ENCODE measurements at places on chromosomes 6 and 20.

- no peaks in the 10 kb centered on the region for H3K4me1 ChIP-seq
- no peak overlapping the region for H3K27ac ChIP-seq
- no peaks in the 10 kb centered on the region for H3K27me3 ChIP-seq
- no peak overlapping the region for H3K4me3 ChIP-seq
- H3K36me3 ChIP-seq, result peaks cover 17% of the 10 kb centered on the region
- DNase-seq, result no peak
Measured at GRCh38 chr6:85490516-85491248, 40.8 kb downstream of the NT5E start.

GRCh38 chr6:106974336-106974998 is at the start of gene CD24:
CD24 (minus strand) TSS chr6:106974729; CDS start chr6:106974646, 83 bp downstream.
- peak within 1 kb of the TSS; percentile 87 for H3K27ac ChIP-seq
- peak within 1 kb of the TSS; percentile 94 for H3K4me3 ChIP-seq
- peak; percentile 81 for DNase-seq
- peaks cover 14% of the 10 kb centered on the region for H3K36me3 ChIP-seq
- peaks cover 21% of the 10 kb centered on the region for H3K4me1 ChIP-seq

- DNase-seq, result no peak
- H3K4me1 ChIP-seq, result no peaks in the 10 kb centered on the region
- H3K4me3 ChIP-seq, result no peak overlapping the region
Measured at GRCh38 chr6:159325476-159325875, 156.3 kb downstream of the FNDC1 start.

DNA sequence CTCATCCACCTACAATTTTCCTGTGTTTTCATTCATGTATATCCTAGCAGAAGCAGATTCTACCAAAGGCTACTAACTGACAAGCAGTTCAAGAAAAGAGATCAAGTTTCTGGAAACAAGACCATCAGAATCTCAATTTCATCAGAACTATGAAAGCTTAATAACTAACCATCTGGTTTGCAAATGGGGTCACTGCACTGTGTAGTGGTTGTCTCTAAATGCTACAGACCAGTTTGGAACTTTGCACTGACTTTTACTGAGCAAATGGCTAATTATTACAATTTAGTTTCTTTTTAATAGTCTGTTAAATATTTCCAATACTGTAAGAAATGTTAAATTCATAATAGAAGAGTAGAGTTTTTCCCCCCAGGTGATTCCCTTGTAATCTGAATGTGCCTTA is 64.5 kb downstream of the REPS1 start:
- no peak overlapping the region for H3K4me3 ChIP-seq
- no peak for DNase-seq
- no peaks in the 10 kb centered on the region for H3K4me1 ChIP-seq
- no peaks in the 10 kb centered on the region for H3K27me3 ChIP-seq

- no peaks in the 10 kb centered on the region for H3K4me1 ChIP-seq
- no peak overlapping the region for H3K4me3 ChIP-seq
- H3K27me3 ChIP-seq, result peaks cover 12% of the 10 kb centered on the region
- no peak overlapping the region for H3K27ac ChIP-seq
Measured at GRCh38 chr6:4637691-4638433, 138.3 kb upstream of the CDYL start.

DNA sequence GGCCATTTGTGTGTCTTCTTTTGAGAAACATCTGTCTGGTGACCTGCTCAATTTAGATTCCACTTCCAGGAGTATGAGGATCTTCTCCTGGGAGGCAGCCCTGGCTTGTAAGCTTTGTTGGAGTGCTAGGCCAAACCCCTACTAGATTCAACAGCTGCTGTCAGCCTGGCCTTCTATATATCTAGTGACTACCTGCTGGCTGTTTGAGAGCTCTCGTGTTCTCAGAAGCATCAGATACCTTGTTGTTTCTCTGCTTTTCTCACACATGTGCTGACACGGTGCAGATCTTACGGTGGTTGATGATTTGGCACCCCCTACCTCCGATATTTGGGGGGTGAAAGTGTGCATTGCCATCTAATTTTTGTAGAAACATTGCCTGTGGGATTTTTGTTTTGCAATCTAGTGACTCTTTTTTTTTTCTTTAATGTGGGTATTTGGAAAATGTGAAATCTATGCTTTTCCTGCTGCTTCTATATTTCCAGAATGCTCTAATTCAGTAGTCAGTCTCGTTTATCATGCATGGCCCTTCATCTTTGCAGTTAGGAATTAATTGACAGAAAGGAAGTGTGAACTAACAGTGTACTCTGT is 4.7 kb downstream of the CCN2 start:
- H3K27ac ChIP-seq, result no peak overlapping the region
- no peak for DNase-seq
- H3K36me3 ChIP-seq, result no peaks in the 10 kb centered on the region
- no peak overlapping the region for H3K4me3 ChIP-seq
- peaks cover 24% of the 10 kb centered on the region for H3K27me3 ChIP-seq

GRCh38 chr20:53183181-53183580 is 211.0 kb downstream of the TSHZ2 start:
- no peaks in the 10 kb centered on the region for H3K36me3 ChIP-seq
- no peak for DNase-seq
- H3K4me1 ChIP-seq, result no peaks in the 10 kb centered on the region
- no peak overlapping the region for H3K4me3 ChIP-seq
- H3K27me3 ChIP-seq, result peaks cover 2% of the 10 kb centered on the region

DNA sequence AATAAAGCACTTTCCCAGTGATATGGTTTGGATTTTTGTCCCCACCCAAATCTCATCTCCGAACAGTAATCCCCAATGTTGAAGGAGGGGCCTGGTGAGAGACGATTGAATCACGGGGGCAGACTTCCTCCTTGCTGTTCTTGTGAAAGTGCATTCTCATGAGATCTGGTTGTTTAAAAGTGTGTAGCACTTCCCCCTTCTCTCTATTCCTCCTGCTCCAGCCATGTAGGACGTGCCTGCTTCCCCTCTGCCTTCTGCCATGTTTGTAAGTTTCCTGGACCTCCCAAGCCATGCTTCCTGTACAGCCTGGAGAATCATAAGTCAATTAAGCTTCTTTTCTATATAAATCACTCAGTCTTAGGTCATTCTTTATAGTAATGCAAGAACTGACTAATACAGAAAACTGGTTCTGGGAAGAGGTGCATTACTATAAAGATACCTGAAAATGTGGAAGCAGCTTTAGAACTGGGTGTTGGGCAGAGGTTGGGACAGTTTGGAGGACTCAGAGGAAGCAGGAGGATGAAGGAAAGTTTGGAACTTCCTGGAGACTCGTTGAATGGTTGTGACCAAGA is 7.4 kb downstream of the EPM2A start:
- no peak overlapping the region for H3K4me3 ChIP-seq
- DNase-seq, result no peak
- H3K27me3 ChIP-seq, result no peaks in the 10 kb centered on the region
- H3K36me3 ChIP-seq, result peaks cover 23% of the 10 kb centered on the region
- peaks cover 17% of the 10 kb centered on the region for H3K4me1 ChIP-seq
- peak overlapping the region; percentile 30 for H3K27ac ChIP-seq

DNA sequence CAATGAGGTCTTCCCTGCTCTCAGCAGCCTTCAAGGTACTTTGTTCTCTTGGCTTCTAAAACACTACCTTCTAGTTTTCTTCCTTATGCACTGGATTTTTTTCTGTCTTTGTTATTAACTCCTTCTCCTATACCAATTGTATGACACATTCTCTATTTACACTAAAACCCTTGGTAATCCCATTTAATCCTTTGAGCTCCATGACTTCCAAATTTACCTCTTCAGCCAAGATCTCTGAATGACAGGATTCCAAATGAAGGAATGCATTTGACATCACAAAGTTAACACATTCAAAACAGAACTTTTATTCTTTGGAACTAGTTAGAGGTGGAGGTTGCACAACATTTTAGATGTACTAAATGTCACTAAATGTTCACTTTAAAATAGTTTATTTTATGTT is 86.6 kb upstream of the SAMD5 start:
- H3K27ac ChIP-seq, result no peak overlapping the region
- peaks cover 2% of the 10 kb centered on the region for H3K36me3 ChIP-seq
- H3K27me3 ChIP-seq, result peaks cover 5% of the 10 kb centered on the region
- H3K4me1 ChIP-seq, result peaks cover 7% of the 10 kb centered on the region
